ENCODE measurements at places on chromosomes 4 and X. TPM values are rescaled to one million over a fixed set of nuclear protein-coding genes. Genes with fewer than 3 reads are reported as not detected.

ARMCX6 gene
- total RNA-seq, result 43.4 TPM

TEX13C gene
- not detected for total RNA-seq

MAGEA4 gene
- not detected for total RNA-seq

RAB39B gene
- 8.7 TPM for total RNA-seq

NHS gene
- 0.70 TPM for total RNA-seq

PAGE1 gene
- total RNA-seq, result not detected

UGT8 gene
- total RNA-seq, result not detected

UVSSA gene
- total RNA-seq, result 21.9 TPM

NOP14 gene
- 62.1 TPM for total RNA-seq

PAQR3 gene
- 13.0 TPM for total RNA-seq

HEPH gene
- total RNA-seq, result 0.18 TPM

ZIC3 gene
- not detected for total RNA-seq

GYPE gene
- total RNA-seq, result 0.32 TPM

SPRY1 gene
- total RNA-seq, result 9.5 TPM

ZNF185 gene
- 0.59 TPM for total RNA-seq

REST gene
- total RNA-seq, result 43.9 TPM

NDNF gene
- not detected for total RNA-seq

CXCL10 gene
- total RNA-seq, result 0.77 TPM

APLN gene
- 0.07 TPM for total RNA-seq

SLBP gene
- 132 TPM for total RNA-seq

PAGE4 gene
- not detected for total RNA-seq

AMBN gene
- total RNA-seq, result not detected

GPR50 gene
- not detected for total RNA-seq

SPATA4 gene
- not detected for total RNA-seq

GABRB1 gene
- total RNA-seq, result not detected

RASGEF1B gene
- total RNA-seq, result 1.1 TPM

PPEF2 gene
- 0.52 TPM for total RNA-seq

ZXDB gene
- 5.1 TPM for total RNA-seq

ARMCX1 gene
- total RNA-seq, result 0.41 TPM

CXCL5 gene
- total RNA-seq, result not detected

ZXDA gene
- 3.1 TPM for total RNA-seq

RRH gene
- 0.32 TPM for total RNA-seq

PNMA6E gene
- total RNA-seq, result not detected

TMEM184C gene
- 21.4 TPM for total RNA-seq

OPRPN gene
- total RNA-seq, result not detected

BTC gene
- total RNA-seq, result not detected

HTN1 gene
- not detected for total RNA-seq

ZBTB49 gene
- total RNA-seq, result 9.4 TPM

TMSB15A gene
- total RNA-seq, result 0.50 TPM

BEX5 gene
- total RNA-seq, result 1.7 TPM

C1QTNF7 gene
- total RNA-seq, result not detected

CENPVL1 gene
- total RNA-seq, result not detected

GSX2 gene
- not detected for total RNA-seq

SOD3 gene
- not detected for total RNA-seq

F9 gene
- not detected for total RNA-seq

CLGN gene
- 0.43 TPM for total RNA-seq

SPANXA2 gene
- not detected for total RNA-seq

MAOB gene
- total RNA-seq, result 4.0 TPM

ATOH1 gene
- total RNA-seq, result not detected

SLAIN2 gene
- 58.1 TPM for total RNA-seq

ZNF827 gene
- 17.2 TPM for total RNA-seq

PCDH18 gene
- total RNA-seq, result 0.09 TPM

TLR2 gene
- total RNA-seq, result 4.5 TPM

SYNPO2 gene
- total RNA-seq, result 0.52 TPM

CHM gene
- total RNA-seq, result 16.2 TPM

PF4V1 gene
- not detected for total RNA-seq

All from T-helper 2 cell treated with Interferon-gamma antibody and Interleukin-4, amounts not matched to agents 100 ng/mL and 5 ng/mL, for 36 hours (primary cell).